ENCODE measurements at places on chromosomes 13 and 19.

DNA sequence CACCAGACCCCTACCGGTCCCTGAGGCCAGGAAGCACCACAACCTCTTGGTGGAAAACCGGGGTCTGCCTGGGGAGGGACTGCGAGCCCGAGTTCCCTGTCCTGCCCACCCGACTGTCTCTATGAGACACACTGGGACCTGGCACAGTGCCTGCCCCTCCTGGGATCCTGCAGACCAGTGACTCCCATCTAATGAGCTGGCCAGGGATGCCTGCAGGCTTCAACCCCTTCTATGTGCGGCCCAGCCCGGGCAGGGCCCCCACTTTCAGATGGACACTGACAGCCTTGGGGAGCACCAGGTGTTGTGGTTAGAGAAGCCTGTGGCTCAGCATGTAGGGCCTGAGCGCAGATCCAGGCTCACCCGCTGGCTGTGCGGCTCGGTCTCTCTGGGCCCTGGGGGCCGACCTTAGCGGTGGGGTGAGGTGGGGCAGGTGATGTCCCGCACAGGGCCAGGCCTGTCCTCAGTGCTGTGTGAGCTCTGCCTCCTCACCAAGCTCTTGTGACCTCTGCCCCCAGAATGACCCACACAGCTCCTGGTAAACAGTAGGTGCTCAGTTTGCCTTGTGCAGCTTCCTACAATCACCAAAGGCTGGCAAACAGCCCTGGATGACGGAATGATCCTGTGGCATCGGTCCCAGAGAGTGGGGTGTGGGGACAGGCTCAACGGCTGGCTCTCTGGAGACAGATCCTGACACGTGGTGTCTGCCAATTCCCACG, 17.9 kb upstream of the CACTIN start:
- H3K27me3 ChIP-seq: no peaks in the 10 kb centered on the region
- no peak overlapping the region for H3K27ac ChIP-seq
- H3K4me1 ChIP-seq: no peaks in the 10 kb centered on the region
- no peak overlapping the region for H3K4me3 ChIP-seq
- H3K36me3 ChIP-seq: peaks cover 8% of the 10 kb centered on the region

DNA sequence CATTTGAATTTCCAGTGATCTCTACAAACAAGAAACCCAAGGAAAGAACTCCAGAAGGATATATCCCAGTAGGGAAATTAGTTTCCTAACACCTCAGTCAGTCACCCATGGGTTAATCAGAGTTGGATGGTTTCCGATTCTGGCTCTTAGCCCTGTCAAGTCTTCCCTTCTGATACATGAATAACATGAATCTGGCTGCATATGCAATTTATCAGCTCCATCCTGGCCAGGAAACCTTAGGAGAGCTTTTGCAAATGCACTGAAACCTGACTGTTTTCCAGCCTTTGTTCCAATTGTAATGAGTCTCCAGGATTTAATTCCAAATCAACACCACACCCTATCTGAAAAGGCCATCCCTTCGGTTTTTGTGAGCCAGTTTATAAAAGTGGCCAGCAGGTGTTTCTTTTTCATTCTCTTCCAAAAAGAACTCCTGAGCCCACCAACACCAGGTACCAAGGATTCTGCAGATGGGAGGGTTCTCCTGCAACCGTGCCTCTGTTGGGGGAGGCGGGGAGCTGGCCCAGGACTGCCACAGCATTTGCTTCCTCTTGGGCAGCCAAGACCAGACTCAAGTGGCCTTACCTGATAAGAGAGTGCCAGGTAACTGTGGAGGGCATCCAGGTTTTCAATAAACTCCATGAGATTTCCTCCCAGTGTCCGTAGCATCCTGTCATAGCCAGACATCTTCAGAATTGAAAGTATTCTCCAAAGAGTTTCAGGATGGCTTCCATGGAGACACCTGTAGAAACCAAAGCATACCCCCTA, 77.5 kb downstream of the C13orf42 start:
- no peaks in the 10 kb centered on the region for H3K4me1 ChIP-seq
- H3K27me3 ChIP-seq: no peaks in the 10 kb centered on the region
- no peaks in the 10 kb centered on the region for H3K36me3 ChIP-seq
- no peak overlapping the region for H3K4me3 ChIP-seq
- no peak for DNase-seq

GRCh38 chr19:13119627-13120026, 1.6 kb downstream of the NACC1 start:
- H3K27me3 ChIP-seq: no peaks in the 10 kb centered on the region
- H3K27ac ChIP-seq: no peak overlapping the region
- no peak for DNase-seq
- H3K4me1 ChIP-seq: peaks cover 42% of the 10 kb centered on the region
- peak overlapping the region; percentile 37 for H3K4me3 ChIP-seq

DNA sequence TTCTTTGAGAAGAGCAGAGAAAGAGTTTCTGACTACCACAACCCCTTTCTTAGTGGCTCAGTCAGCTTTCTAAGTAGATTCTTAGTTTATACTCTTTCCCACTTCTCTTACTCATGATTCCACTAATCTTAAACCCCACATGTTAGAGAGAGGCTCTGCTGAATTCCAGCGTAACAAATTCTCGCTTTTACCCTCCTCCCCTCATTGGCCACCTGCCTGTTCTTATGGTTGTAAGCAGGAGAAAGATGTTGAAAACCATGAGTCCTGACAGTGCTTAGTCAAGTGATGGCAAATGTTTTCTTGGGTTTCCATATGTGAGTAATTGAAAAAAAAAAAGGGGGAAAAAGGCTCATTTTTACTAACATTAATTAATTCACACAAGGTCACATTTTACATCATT, 125.9 kb downstream of the ZDHHC20 start:
- H3K4me1 ChIP-seq: peaks cover 17% of the 10 kb centered on the region
- no peaks in the 10 kb centered on the region for H3K27me3 ChIP-seq
- H3K4me3 ChIP-seq: no peak overlapping the region
- no peaks in the 10 kb centered on the region for H3K36me3 ChIP-seq
- H3K27ac ChIP-seq: no peak overlapping the region

DNA sequence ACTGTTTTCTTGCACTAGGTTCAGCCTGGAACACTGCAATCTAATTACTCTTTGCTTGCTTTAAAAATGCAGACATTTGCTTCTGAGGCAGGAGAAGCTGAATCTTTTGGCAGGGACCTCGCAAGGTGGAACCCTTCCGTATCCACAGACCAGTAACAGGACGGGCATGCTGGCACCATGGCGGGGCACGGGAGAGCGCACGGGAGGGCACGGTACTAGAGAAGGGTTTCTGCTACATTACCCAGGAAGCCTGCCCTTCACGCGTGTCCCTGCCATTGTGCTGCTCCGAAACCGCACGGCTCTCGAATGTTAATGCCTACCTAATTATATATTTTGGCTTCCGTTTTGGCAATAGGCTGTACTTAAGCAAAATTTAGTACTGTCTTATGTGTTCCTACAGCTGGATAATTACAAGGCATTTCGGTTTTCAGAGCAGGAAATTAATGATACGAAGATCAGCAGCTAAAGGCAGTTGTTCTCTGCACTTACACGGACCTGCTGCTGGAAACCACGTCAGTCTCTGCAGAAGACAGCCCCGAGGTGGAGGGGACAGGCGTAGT, 430.4 kb downstream of the IRS2 start:
- no peaks in the 10 kb centered on the region for H3K4me1 ChIP-seq
- no peak overlapping the region for H3K4me3 ChIP-seq
- no peaks in the 10 kb centered on the region for H3K36me3 ChIP-seq
- no peaks in the 10 kb centered on the region for H3K27me3 ChIP-seq
- H3K27ac ChIP-seq: no peak overlapping the region
- DNase-seq: no peak

DNA sequence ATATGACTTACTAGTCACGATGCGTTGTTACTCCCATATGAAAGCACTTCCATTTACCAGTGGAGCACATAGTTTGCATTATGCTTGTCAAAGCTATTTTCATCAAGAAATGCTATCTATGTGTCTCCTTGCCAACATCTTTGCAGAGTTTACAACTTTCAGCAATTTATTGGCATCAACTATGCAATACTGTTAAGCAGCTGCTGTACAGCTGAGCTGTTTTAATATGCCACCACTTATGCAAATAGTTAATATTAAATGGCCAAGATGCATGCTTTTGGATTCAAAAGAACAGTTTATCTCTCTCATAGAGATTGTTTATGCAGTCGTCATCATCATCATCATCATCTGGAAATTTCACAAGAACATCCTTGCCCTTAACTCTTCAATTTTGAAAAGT, 67.9 kb upstream of the KLF5 start:
- H3K4me3 ChIP-seq: no peak overlapping the region
- H3K36me3 ChIP-seq: no peaks in the 10 kb centered on the region
- H3K27me3 ChIP-seq: no peaks in the 10 kb centered on the region
- no peak overlapping the region for H3K27ac ChIP-seq

DNA sequence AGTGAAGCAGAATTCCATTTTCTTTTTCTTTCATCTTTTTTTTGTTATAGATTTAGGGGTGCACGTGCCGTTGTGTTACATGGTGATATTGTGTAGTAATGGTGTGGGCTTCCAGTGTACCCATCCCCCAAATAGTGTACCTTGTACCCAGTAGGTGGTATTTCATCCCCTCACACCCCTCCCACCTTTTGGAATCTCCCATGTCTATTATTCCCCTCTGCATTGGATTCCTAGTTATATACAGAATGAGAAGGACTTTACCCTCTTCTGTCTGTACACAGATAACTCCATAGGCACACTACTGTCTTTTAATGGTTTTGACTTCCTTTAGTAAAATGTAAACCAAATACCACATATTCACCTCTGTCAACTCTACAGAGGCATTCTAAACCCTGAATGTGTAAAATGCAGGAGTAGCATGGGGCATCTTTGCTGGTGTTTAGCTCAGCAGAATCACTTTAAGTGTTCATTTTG, 28.0 kb downstream of the FRY start:
- no peak overlapping the region for H3K27ac ChIP-seq
- no peaks in the 10 kb centered on the region for H3K4me1 ChIP-seq
- H3K36me3 ChIP-seq: no peaks in the 10 kb centered on the region
- no peak for DNase-seq

DNA sequence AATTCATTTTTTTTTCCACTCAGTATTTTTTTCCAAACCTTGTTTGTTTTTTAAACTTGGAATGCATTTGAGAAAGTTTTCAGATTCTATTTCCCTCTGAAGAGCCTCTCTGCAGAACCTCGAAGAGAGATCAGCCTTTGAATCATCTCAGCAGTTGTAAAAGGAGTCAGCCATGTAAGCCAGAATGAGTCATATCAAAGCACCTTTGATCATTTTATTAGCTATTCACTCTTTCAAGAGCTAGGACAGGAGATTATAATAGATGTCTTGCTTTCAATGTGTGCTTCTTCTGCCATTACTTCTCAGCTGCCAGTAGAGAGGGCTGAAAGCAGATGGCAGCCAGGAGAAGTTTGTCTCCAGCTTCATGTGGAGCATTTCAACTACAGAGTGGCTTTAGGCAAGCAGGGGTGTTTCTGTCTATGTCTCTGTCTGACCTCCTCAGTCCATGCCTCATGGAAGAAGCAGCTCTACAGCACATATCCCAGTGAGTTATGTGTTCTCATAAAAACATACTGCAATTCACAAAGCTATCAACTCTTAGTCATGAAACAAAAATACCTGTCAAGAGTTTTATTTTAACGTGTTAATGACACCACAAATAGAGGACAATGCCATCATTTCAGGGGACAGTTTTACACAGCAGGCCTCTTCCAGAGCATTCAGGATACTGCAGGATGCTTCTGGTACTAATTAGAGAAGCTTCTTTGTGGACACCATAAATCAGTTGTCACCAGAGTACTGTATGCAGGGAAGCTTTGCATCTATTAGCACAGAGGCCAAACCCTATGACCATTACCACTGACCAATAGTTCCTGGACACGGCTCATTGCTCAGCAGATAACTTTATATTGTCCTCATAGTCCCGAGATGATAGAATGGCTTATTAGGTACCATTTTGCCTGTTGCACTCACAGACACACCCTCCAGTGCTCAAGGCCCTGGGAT, 94.3 kb downstream of the NHLRC3 start:
- no peak overlapping the region for H3K27ac ChIP-seq
- peaks cover 1% of the 10 kb centered on the region for H3K27me3 ChIP-seq
- no peaks in the 10 kb centered on the region for H3K4me1 ChIP-seq
- no peak for DNase-seq
- no peak overlapping the region for H3K4me3 ChIP-seq

- no peak within 1 kb of the TSS for H3K4me3 ChIP-seq
- H3K4me1 ChIP-seq: no peaks in the 10 kb centered on the region
- H3K27me3 ChIP-seq: no peaks in the 10 kb centered on the region
- DNase-seq: no peak
- no peak within 1 kb of the TSS for H3K27ac ChIP-seq
These were observed at the start of gene KCNJ14 for GRCh38 chr19:48455171-48455907. KCNJ14 (plus strand) TSS chr19:48455574; CDS start chr19:48461725, 6,151 bp downstream.
